ENCODE measurements at places on chromosomes 16 and 17.

DNA sequence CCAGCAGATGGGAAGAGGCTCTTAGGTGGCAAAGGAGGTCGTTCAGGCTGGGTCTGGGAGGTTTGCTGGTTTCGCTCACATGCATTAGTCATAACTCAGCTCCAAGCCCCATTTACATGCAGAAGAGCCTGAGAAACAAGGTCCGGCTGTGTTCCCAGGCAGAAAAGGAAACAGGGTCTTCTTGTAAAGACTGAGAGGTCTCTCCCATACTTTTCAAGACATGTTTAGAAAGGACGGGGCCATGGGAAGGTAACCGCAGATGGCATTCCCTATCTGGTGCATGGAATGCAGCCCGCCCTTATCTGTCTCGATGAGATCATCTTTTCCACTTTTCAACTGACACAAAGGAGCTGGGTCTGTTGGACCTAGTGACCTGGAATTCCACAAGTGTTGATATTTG is 389.0 kb upstream of the CDH11 start:
- DNase-seq, result no peak

GRCh38 chr17:83176623-83177583 is 97.5 kb downstream of the METRNL start:
- DNase-seq, result no peak

DNA sequence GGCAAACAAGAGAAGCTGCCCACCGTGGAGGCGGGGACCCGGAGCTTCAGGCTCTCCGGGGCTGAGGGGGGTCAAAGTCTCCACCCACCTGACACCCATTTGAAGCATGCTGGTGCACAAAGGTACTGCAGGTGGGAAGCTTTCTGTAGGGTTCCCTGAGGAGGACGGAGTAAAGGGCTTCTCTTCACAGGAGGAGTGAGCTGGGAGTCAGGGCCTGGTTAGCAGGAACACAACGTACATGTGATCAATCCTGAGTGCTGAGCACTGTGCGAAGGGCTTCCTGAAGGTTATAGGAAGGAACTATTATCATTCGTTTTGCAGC is 252.9 kb upstream of the RPL38 start:
- DNase-seq, result no peak

GRCh38 chr16:79076047-79076767 is 524.3 kb downstream of the MAF start:
- DNase-seq, result no peak

DNA sequence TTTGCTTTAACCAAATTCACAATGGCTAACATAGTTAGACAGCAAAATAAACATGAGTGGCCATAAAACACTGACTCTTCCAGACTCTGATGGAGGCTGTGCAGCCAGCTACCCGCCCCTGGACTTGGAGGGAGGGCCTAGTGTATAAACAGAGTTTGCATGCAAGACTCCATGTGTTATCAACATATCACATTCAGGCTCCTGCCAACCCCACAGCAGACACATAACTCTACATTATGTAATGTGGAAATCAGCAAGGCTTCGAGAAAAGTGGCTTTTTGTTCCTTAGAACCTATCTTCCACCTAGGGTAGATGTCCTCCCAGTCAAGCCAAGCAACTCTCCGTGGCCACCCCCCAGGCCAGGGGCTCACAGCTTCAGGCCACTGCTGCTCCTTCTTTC is 19.3 kb upstream of the SOX9 start:
- DNase-seq, result no peak

DNA sequence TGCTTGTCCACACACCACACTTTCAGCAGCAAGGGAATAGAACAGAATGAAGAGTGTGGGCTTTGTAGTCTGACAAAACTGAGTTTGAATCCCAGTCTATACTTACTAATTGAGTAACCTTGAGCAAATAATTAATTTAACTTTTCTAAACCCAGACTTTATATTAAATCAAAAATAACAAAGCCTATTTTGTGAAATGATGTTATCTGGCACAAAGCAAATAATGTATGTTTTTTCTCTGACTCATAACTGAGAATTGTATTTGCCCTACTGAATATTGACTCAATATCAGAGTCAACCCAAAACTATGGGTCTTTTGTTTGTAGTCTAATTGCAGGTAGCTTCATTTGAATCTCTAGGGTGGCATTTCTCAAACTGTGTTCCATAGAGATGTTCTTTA is 77.9 kb upstream of the TANC2 start:
- DNase-seq, result no peak

DNA sequence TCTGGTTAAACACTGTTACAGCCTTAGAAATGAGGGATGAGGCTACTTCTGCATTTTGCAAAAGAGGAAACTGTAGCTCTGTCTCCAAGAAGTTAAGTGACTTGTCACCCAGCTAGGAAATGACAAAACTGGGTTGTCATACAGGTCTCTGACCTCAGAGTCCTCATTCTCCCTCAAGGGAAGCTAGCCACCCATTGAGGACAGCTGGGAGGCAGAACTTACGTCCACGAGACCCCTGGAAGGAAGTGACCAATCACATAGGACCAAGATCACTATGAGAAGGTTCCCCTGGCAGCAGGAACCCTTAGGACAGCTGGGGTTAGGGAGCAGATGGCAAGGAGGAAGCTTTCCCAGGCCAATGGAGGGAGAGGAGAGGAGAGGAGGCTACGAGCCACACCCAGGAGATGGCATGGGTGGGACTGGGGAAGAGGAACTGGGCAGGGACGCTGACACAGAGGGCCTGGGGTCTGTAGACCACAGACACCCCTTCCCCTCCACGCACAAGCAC is 11.2 kb downstream of the METTL22 start:
- DNase-seq, result no peak

GRCh38 chr17:881778-882177 is 97.8 kb downstream of the NXN start:
- no peak for DNase-seq

GRCh38 chr17:58308173-58308984 is 20.2 kb downstream of the TSPOAP1 start:
- no peak for DNase-seq

DNA sequence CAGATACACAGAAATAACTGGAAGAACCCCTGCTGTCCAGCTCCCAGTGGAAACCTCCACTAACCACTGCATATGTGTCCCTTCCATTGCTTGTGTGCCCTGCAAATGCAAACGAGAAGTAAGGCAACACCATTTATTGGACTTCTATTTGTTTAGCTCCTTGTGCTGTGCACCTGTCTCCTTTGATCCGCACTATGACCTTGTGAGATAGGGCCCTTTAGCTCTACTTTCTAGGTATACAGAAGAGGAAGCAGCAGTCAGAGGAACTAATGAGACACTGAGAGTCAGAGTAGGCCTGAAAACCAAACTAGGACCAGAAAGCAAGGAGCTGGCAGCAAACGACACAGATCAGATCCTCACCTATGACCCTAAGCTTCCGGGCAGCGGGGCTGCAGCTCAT is 22.4 kb downstream of the SOX9 start:
- DNase-seq, result no peak

- DNase-seq, result no peak
Observed at GRCh38 chr17:520447-521182, 168.0 kb upstream of the RPH3AL start.

DNA sequence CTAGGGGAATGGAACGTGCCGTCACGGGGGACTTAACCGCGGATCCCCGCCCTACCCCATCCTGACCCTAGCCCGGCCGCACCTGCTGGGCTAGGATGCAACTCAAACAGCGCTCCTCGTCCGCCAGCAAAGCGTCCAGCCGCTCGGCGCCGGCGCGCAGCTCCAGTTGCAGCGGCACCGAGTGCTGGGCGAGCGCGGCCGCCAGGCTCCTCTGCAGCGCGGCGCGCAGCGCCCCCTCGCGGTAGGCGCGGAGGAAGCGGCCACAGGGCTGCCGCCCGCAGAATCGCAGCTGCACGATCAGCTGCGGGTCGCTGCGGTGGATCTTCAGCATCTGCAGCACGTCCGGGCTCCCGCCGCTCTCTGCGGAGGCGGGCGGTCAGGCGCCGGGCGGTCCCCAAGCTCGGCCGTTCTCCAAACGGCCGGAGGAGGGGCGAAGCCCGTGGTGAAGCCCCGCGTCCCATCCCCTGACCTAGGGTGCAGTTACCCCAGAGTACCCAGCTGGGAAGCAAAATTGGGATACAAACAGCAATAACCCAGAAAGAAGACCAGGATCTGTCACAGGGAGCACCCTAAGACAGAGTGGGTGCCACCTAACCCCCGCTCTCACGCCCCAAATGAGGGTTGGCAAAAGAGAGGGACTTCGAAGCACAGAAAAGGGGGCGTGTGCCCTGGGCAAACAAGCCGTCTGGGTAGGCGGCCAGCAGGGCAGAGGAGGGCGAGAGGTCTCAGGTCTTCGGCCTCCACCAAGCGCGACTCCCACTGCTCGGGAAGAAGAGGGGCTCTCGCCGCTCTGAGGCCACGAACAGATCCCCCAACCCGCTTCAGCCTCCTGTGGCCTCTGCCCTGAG is 4.2 kb downstream of the TRADD start:
- peak; percentile 84 for DNase-seq
